ENCODE measurements at places on chromosomes 12 and 14.

- DNase-seq = no peak
Measured at GRCh38 chr14:67943947-67944346, 124.4 kb downstream of the RAD51B start.

GRCh38 chr14:30214014-30214413 is 286.4 kb upstream of the PRKD1 start:
- no peak for DNase-seq

GRCh38 chr12:619346-619745 is 43.9 kb downstream of the NINJ2 start:
- no peak for DNase-seq

DNA sequence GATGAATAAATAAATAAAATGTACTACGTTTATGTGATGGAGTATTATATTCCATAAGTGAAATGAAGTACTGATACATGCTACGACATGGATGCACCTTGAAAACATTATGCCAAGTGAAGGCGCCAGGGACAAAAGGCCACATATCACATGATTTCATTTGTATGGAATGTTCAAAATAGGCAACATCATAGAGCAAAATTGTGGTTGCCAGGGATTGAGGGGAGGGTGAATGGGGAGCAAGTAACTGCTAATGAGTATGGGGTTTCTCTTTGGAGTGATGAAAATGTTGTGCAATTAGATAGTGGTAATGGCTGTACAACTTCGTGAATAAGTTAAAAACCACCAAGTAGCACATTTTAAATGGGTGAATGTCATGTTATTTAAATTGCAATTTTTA is 132.8 kb downstream of the SLC38A4 start:
- no peak for DNase-seq

GRCh38 chr14:36069535-36069900 is 107.0 kb downstream of the PTCSC3 start:
- DNase-seq = no peak

DNA sequence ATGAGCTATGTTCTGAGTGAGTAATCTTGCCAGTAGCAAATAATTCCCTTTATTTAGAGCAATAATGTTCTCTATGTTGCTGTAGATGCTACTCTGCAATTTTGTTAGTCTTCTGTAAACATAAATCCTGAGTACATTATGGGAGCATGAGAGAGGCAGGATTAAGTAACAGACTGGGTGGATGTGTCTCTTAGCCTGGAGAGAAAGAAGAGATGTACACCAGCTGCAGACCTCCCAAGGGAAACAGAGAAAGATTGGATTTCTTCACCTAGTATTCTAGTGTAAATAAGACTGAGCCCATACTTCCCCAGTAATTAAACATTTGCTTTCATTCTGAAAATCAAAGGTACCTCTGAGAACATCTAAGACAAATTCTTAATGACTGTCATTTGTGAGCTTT is 564.0 kb downstream of the TRHDE start:
- DNase-seq = no peak

DNA sequence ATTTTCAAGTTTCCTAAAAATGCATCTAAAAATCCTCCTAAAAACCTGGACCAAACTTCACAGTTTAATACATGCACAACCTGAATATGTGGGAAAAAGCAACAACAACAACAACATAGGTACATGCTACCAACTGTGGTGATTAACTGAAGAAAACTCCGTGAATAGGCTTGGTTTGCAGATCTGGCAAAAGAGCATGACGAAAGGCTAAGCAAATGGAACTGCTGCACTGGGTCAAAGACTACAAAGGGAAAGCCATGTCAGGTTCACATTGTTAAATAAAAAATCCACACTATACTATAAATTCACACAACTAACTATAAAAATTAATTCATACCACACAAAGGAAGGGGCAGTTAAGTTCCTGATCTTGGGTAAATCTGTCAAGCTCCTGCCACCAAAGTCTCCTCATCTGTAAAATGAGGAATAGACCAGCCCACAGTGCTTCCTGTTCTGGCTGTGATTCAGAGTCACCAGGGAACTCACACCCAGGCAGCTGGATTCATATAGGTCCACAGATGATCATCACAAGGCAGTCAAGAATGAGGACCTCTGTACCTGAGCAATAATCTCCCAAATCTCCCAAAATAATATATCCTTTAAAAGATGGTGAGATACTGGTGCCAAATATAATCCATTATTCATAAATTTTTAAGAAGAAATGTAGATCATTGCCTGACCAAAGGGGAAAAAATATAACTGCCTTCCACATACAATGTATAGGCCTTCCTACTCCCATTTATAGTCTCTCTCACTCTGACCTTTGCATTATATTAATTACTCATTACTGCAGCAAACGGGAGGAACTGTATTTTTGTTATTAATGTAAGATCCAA is 7.0 kb downstream of the CORO1C start:
- DNase-seq = no peak

DNA sequence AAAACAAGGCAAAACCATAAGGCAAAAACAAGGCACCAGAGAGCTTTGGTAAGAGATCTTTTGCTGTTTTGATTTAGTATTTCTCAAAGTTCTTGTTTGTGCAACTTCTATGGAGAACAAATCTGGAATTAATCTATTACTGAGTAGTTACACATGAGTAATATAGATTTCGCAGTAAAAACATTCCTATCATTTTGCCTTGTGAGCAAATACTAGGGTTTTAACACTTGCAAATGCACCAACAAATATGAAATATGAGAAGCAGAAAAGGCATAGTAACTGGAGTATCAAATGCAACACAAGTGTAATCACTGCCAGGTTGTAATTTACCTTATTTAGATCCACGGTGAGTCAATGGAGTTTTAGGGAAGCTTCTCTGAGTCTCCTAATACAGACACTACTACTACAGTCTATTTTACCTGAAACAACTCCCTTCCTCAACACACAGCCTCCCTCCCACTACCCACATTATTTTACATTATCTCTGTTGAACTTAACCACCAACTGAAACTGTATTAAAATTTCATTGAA is 324.1 kb downstream of the FLRT2 start:
- no peak for DNase-seq

DNA sequence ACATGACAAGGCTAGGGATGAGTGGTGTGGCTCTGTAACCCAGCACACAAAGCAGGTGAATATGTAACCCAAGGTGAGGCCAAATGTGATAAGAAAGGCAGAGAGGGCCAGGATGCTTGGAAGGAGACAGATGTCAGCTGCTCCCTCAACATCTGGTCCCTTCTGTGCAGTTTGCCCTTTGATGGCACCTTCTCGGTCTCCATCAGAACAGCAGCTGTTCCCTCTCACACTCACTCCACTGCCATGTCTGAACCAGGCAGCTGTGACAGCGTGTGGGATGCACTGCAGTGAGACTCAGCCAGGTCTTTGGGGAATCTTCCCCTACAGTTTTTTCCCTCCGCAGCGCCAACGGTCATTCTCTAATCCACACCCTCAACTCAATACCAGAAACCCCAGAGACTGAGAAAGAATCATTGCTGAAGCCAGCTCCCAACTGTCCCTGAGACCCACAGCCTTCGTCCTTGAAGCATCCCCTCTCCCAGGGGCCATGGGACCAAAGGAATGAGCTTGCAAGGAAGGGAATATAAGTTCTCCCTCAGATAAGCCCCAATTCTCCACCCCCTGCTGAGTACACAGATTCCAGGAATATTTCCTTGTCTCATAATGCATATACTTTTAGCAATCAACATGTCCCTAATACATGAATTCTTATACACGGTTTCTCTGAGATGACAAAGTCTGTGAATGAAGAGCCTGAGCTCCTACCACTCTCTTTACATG is 230.0 kb downstream of the GLT1D1 start:
- no peak for DNase-seq

DNA sequence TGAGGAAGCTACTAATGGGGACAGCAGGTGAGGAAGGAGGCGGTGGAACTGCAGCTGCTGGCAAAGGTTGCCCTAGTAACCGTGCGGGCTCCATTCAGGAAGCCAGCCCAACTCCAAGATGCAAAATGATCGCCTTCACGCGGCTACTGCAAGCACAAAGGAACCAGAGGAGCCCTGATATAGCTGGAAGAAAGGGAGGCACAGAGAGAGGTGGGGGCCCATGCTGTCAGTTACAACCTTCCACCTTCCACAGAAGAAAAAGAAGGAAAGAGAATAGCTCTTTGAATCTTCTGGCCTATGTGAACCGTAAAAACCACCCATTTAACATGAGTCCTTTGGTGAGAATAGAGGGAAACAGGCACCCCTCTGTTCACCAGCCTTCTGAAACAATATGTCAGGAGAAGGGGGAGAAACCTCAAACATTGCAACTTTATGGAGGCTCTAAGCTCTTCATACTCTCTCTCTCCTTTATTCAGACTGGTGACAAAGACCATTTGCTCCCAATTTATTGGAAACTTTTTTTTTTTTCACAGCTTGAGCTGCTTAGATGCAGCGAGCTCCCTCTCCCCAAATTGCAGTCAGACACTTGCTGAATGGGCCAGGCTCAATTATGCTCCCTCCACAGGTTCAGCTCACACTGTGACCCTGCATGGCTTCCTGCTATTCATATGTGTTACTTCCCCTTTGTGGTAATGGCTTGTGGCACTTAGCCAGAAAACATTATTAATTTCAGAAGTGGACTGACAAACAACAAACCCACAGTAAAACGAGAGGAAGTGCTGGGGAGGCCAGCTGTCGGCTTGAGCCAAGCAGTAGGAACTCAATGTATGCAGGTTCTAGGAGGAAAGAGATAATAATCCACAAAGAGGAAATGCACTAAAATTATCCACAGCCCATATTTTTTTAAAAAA is 6.2 kb downstream of the DUSP6 start:
- peak; percentile 47 for DNase-seq

DNA sequence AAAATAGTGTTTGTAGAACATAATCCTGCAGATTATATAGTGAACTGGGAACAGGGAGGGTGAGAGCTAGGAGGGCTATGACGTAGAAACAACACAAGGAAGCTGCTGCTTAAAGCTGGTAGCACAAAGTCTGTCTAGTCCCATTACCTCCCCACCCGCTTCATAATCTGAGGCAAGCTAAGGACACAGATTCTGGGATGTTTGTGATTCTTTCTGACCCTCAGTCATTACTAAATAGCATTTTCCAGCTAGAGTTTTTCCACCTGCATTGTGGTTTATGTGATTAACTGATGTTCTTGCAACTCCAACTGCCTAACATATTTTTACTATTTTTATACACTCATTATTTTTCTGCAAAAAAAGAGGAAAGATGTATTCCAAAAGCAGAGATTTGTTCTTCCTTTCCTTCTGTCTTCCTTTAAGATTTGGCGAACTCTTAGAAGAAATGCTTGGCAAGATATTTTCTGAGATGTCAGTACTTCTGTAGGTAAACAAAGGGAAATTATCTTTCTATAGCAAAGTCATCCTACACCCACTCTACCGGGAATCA is 293.2 kb upstream of the FAR2 start:
- DNase-seq = no peak

DNA sequence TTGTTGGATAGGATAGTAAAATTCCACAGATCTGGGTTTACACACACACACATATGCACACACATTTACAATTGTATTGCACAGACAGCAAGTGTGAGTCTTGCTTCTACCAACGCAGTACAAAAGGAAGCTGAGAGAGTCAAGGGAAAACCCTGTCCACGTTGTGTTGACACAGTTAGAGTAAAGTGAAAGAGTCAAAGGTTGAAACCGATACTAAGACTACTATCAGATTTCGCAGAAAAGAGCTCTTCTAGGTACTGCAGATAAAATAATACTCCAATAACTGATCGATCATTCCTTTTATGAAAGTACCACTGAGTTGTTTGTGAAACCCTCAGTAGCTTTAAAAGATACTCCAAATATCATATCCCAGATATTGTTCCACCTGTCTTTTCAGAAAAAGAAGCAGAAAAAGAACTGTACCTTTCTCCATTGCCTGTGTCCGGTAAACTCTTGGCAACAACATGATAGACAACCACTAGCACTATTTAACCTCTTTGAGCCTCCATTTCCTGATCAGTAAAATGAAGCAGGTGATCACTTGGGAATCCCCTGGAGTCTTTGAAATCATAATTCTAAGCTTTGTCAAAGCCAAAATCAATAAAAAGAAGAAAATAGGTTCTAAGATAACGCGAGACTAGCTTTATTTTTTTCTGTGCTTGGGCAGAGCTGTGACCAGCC is 224.6 kb upstream of the FOXN3 start:
- no peak for DNase-seq

DNA sequence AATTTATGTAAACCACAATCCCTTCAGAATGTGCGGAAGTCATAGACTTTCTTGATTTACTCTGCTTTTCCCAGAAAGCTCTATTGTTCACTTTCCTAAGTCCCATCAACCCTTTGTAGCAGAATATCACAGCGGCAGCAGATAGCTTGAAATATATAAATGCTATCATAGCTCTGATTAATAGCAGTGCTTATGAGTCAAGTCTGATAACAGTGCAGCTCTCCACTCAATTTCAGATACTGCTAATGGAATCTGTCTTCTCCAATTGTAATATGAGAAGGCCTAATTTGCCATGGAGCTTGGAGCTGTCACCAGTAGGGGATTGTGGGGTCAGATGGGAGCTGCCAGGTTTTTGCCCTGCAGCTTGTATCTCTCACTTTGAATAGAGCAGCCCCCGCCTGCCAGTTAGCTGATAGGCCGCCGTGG is 10.9 kb downstream of the TMEM260 start:
- no peak for DNase-seq

- DNase-seq = no peak
Measured at GRCh38 chr12:132787877-132788276, 26.2 kb upstream of the ANKLE2 start.

GRCh38 chr12:116880213-116880816 is 926 bp downstream of the HRK start:
- no peak for DNase-seq

DNA sequence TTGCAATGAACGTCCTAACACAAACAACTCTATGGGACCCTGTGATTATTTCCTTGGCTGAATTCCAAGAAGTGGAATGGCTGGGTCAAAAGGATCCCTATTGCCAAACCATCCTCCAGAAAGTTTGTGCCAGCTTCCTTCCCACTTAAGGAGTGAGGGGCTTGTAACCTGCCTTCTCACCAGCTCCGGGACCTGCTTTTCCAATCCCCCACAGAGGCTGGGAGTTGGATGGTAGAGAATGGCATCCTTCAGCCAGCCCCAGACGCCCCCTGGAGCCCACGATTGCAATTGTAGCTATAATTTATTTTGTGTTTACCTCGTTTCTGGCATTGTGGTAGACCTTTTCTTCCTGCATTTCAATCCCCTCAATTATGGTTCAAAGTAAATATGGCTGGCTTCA is 9.7 kb upstream of the ZDHHC22 start:
- no peak for DNase-seq

- no peak for DNase-seq
Measured at GRCh38 chr14:59679872-59680271, 103.3 kb upstream of the CCDC175 start.

DNA sequence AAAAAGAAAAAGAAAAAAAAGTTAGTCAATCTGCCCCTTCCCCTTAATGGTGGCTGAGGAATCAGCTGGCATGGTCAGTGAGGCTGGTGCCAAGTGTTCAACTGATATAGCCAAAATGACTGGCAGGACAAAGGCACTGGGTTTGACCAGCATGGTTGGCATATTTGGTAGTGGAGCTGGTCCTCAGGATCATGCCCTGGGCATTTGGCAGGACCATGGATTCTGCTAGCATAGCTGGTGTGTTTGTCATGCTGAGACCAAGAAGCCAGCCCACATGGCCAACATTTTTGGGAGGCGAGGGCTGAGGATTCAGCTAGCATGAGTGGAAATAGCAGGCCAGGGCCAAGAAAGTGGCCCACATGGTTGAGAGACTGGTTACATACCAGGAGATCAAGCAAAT is 136.5 kb downstream of the FBXL14 start:
- no peak for DNase-seq
